ENCODE measurements at places on chromosomes 6 and 20.

DNA sequence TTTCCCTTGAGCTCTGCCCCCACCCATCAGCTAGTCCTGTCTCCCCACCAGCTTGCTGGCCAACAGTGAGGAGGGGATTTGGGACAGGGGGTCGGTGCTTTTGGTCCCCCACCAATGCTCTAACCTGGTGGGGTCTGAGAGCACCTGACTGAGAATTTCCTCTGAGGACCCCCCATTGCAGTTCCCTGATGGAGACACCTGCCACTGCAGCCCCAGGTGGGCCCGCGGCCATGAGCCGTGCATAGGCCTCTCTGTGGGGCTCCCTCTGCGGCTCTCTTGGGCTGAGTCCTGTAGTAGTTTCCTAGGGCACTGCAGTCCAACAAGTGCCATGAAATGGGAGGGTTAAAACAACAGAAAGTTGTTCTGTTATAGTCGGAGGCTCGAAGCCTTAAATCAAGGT is 172.2 kb upstream of the SNX9 start:
- no peak for DNase-seq

GRCh38 chr6:135498185-135498841 is 773 bp upstream of the AHI1 start:
- peak; percentile 26 for DNase-seq

DNA sequence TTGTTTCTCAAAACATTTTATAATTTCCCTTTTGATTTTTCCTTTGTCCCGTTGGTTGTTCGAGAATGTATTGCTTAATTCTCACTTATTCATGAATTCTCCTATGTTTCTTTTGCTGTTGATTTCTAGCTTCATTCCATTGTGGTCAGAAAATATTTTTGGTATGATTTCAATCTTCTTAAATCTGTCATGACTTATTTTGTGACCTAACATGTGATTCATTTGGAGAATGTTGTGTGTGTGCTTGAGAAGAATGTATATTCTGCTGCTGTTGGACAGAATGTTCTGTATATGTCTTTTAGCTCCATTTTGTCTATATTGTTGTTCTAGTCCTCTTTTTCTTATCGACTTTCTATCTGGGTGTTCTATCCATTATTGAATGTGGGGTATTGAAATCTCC is 286.2 kb upstream of the RNF217 start:
- no peak for DNase-seq

DNA sequence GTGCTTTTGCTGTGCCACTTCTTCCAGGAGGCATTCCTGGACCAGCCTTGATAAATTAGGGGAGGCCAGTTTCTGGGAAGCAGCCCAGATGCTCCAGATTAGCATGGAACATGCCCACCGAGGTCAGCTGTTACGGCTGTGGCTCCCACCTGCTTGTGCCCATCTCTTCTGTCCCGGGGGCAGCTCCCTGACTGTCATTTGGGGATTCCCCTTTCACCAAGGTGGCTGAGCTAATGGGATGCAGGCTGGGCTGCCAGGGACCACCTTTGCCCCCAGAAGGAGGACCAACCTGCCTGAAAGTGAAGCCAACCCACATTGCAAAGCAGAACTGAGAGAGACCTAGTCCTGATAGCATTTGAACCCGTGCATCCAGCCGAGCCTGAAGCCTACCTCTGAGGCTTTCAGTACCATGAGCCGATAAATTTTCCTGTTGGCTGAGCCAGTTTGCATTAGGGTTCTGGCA is 85.3 kb downstream of the PTPN1 start:
- no peak for DNase-seq

- DNase-seq: no peak
Observed at GRCh38 chr6:109715616-109716015, 24.5 kb downstream of the FIG4 start.

- no peak for DNase-seq
Observed at GRCh38 chr20:51359401-51359800, 183.1 kb downstream of the NFATC2 start.

- no peak for DNase-seq
Observed at GRCh38 chr6:79607000-79607399, 24.1 kb upstream of the SH3BGRL2 start.

- no peak for DNase-seq
Observed at GRCh38 chr20:24960861-24961260, 11.8 kb downstream of the CST7 start.

- no peak for DNase-seq
Observed at GRCh38 chr20:64035933-64036345, at the start of gene C20orf204. Gene C20orf204, plus strand, starts transcription at chr20:64036182. Its CDS starts 142 bp downstream, at chr20:64036324.

GRCh38 chr6:9606435-9607134 is 808.3 kb downstream of the TFAP2A start:
- DNase-seq: no peak

GRCh38 chr6:119274197-119274595 is 75.4 kb downstream of the MAN1A1 start:
- DNase-seq: no peak

DNA sequence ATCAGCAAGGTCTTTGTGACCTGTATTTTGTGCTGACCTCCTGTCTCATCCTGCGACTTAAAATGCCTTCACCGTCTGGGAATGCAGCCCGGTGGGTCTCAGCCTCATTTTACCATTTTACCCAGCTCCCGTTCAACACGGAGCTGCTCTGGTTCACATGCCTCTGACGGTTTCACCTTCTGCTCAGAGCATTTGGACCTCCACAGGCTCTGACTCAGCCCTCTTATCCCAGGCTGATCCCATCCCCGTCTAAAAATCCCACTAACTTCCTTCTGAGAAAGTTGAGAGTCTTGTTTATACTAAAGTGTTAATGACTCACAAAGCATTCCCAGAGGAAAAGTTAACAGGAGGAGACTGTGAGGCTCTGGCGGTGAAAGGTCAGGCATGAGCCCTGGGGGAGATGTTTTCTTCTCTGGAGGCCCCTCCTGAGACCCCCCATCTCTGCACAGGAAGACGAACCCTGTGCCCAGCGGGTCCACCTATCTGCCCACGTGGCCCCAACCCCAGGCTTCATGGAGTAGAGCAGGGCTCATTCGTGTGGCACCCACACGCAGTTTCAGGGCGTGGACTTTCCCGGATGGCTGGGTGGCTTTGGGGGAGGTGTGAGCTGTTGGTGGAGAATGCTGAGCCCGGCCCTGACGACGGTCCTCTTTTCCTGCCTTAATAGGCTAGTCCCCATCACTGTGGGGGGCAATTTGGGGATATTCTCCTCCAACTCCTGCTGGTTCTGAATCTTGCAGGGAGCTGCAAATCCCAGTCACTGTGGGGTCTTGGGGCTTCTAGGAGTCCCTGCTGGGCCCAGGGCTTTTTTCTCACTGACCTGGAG is 3.3 kb upstream of the BIRC7 start:
- DNase-seq: no peak

DNA sequence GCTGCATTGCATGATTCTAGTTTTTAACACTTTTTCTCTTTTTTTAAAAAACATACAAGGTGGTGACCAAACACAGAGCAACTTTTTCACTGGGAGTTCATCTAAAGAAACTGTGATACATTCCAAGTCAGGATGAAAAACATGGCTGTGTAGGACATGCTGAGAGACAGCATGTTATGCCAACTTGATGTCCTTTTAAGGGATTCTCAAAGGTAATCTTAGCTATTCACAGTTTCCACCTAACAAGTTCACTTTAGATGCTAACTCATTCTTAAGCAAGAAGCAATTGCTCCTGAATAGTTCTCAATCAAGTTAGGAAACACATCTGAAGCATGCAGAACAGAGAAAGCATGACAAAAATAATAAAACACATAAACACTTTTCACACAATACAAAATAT is 3.3 kb downstream of the ASCC3 start:
- no peak for DNase-seq

- no peak for DNase-seq
Observed at GRCh38 chr6:41565701-41566100, 19.5 kb downstream of the FOXP4 start.

GRCh38 chr6:14597090-14597489 is 479.5 kb downstream of the CD83 start:
- DNase-seq: no peak

DNA sequence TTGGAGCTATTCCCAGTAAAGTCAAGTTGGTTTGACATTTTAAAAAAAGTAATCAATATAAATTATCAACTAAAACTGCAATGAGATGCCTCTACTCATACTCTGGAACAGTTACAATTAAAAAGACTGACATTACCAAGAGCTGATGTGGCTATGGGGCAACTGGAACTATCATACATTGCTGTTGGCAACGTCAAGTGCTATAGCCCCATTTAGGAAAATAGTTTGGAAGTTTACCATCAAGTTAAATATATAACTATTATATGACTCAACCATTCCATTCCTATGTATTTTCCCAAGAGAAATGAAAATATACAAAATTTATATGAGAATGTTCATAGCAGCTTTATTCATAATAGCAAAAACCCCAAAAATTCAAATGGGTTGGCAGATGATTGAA is 111.4 kb upstream of the HDGFL1 start:
- no peak for DNase-seq

Measured in NCI-H1436 treated with DMSO at 0.1 percent for 48 hours (cell line).